ENCODE measurements at places on chromosomes 3 and 15. TPM values are rescaled to one million over a fixed set of nuclear protein-coding genes. Genes with fewer than 3 reads are reported as not detected.

PRR23C gene
- total RNA-seq: not detected

PPP1R2 gene
- 134 TPM for total RNA-seq

CCDC39 gene
- under 0.01 TPM for total RNA-seq

INTS14 gene
- 31.5 TPM for total RNA-seq

CCR8 gene
- total RNA-seq: not detected

PRR20G gene
- total RNA-seq: not detected

SLC22A14 gene
- total RNA-seq: 0.17 TPM

RTP3 gene
- total RNA-seq: not detected

CASR gene
- not detected for total RNA-seq

FETUB gene
- total RNA-seq: not detected

TOMM70 gene
- 50.8 TPM for total RNA-seq

ALDH1A2 gene
- total RNA-seq: 7.7 TPM

GPD1L gene
- total RNA-seq: 12.6 TPM

ITPKA gene
- total RNA-seq: 3.9 TPM

SMAD6 gene
- 8.9 TPM for total RNA-seq

LDHAL6B gene
- not detected for total RNA-seq

DPH3 gene
- total RNA-seq: 28.2 TPM

PLCH1 gene
- under 0.01 TPM for total RNA-seq

SAMMSON gene
- under 0.01 TPM for total RNA-seq

NDN gene
- 47.7 TPM for total RNA-seq

ITIH1 gene
- total RNA-seq: not detected

ITGA11 gene
- 29.6 TPM for total RNA-seq
